GM18507 (cell line): ENCODE measurements at places on chromosomes 6 and 20.

DNA sequence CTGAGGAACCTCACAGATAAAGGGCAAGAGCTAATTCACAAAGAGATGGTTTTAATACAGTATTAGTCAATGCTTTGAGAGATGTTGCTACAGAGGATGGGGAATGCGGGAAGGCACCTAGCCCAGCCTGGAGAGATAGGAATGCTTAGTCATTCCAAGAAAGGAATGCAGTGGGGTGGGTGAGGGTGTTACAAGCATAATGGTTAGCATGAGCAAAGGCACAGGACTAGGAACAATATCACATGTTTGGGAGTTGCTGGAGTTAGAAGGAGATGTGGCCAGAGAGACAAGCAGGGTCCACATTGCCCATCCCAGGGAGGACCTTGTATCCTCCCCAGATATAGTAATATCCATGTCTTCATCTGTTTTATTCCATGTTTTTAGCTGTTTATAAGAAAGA is 107.0 kb upstream of the OGFRL1 start:
- DNase-seq: no peak

- DNase-seq: no peak
Measured at GRCh38 chr6:31558318-31558625, 10.9 kb downstream of the NFKBIL1 start.

GRCh38 chr6:80530103-80530502 is 423.6 kb downstream of the BCKDHB start:
- no peak for DNase-seq

- no peak for DNase-seq
Measured at GRCh38 chr20:48773837-48774418, 53.9 kb downstream of the PREX1 start.

GRCh38 chr6:139895205-139895793 is 520.9 kb upstream of the CITED2 start:
- DNase-seq: no peak

GRCh38 chr20:48012401-48012974 is 227.2 kb upstream of the SULF2 start:
- DNase-seq: no peak
